IPS DF 19.7 (cell line): ENCODE measurements at places on chromosomes 4 and X.

DNA sequence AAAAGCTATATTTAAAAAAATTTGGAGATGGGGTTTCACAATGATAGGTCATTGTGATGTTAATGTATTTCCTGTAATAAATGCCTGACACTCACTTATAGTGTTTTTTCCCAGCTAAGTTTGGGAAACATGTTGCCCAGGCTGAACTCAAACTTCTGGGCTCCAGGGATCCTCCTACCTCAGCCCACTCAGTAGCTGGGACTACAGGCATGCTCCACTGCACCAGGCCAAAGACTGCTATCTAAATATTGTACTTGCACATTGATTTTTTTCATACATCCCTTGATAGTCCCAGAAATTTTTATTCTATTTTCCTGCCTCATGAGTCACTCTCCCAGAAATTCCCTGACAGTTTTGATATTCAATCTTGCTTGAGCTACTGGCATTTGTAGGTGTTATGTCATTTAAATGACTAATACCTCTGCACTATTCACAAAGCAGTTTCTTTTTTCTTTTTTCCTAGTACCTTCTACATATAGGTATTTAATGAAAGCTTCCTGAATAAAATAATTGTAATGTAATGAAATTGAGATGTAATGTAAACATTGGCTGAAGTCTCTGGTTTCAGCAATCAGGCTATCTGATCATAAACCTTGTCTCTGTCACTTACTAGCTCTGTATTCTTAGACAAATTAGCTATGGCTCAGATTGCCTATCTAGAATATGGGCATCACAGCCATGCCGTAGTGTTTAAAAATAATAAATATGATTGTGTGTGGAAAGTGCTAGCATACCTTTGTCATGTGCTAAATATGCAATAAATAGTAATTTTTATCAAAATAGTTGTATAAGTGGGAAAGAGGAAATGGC, 1973.0 kb upstream of the AGA start:
- DNase-seq: no peak

DNA sequence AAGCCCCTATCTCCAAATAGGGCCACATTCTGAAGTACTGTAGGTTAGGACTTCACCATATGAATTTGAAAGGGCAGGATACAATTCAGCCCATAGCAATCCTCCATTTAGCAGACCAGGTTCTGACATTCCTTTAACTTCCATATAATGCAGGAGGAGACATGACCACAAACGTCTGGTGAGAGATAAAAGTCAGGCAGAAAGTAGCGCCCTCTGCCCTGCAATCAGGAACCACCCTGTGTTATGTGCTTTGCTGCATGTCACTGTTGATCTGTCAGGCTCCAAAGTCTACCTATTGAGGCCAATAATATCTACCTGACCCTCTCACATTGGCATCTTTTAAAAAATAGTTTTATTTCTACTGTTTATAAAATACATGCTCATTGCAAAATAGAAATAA, 30.2 kb upstream of the SEPSECS start:
- no peak for DNase-seq

- no peak for DNase-seq
These were observed 57.0 kb downstream of the LCORL start for GRCh38 chr4:17964576-17964975.

DNA sequence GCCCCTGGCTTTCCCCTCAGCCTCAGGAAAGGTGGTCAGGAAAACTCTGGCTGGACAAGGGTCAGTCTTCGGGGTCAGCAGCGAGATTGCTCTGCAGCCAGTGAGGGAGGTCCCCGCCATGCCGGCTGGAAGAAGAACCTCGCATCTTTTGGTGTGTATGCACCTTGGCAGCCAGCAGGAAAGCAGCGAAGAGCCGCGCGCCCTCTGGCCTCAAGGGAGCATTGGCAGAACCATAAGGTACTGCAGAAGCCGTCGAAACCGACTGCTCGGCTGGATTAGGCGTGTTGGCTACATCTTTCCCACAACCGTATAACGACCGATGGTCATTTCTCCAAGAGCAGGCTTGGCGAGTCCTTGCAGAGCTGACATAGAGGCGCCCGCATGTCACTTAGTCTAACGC, 48.3 kb downstream of the GPR143 start:
- DNase-seq: no peak

DNA sequence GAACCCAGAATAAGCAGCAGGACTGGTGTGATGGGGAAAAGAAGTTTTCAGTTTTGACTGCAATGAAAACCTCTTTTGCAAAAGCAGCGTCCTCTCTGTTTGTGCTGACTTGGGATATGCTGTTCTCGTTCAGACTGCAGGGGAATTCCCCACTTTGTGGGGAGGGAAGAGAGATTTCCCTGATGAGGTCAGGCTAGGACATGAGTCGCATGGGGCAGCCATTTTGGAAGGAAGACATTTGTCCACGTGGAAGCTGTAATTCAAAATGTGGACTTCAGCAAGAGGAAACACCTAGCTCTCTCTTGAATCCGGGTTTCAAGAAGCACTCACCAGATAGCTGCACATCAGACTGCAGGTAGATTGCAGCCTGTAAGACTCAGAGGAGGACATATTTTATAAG, 39.3 kb downstream of the ING2 start:
- no peak for DNase-seq

- DNase-seq: no peak
These were observed 5.4 kb upstream of the ADGRG2 start for GRCh38 chrX:19127649-19128168.

- DNase-seq: no peak
These were observed 19.3 kb upstream of the MSMO1 start for GRCh38 chr4:165308166-165308565.

GRCh38 chr4:44927399-44928380, 201.3 kb upstream of the GNPDA2 start:
- peak; percentile 5 for DNase-seq

DNA sequence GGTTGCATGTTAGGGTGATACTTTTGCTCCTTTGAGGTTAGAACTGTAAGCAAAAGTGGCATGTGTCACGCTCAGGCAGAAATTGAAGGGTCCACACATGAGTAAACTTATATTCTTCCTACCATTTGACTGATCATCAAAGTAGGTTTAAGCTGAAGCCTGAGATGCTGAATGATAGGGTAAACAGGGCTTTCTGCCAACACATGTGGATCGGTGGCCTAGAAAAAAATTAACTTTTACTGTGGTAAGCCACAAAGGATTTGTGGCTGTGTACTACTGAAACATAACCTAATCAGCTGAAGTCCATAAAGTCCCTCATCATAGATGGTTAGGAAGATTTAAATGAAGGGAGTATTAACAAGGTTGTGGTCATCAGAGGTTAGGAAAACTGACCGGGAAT, 1070.1 kb downstream of the STPG2 start:
- no peak for DNase-seq

- no peak for DNase-seq
These were observed 470.8 kb upstream of the IGFBP7 start for GRCh38 chr4:57580710-57581599.
